ENCODE measurements at places on chromosomes 16 and 17. TPM values are rescaled to one million over a fixed set of nuclear protein-coding genes. Genes with fewer than 3 reads are reported as not detected.

PIRT gene
- not detected for total RNA-seq

CBFA2T3 gene
- not detected for total RNA-seq

NAGPA gene
- 50.6 TPM for total RNA-seq

ABCC6 gene
- total RNA-seq, result 0.63 TPM

SKAP1 gene
- not detected for total RNA-seq

GRCh38 chr17:77422748-77423113 is 282.0 kb downstream of the SEC14L1 start:
- DNase-seq, result no peak

DNA sequence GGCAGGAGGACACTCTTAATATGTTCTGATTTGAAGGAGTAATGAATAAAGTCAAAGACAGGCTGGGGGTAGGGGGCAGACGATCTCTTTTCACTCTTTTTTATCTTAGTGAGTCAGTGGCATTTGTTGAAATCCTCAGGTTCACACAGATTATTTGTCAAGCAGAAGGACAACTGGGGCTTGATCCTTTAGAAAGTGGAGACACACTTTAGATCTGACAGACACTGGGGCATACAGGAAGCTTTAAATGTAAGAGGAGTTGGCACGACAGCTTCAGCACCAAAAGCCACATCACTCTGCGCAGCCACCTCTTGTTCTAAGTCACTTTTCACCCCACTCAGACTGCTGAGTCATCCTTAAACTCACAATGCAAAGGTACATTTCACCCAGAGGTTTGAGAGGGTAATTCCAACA is 121.5 kb downstream of the STXBP4 start:
- DNase-seq, result peak; percentile 15
